ENCODE measurements at places on chromosomes 6 and 20.

GRCh38 chr6:134145786-134146185, 93.4 kb upstream of the SLC2A12 start:
- DNase-seq: no peak

GRCh38 chr6:35031611-35032529, 109.3 kb downstream of the TCP11 start:
- DNase-seq: no peak

DNA sequence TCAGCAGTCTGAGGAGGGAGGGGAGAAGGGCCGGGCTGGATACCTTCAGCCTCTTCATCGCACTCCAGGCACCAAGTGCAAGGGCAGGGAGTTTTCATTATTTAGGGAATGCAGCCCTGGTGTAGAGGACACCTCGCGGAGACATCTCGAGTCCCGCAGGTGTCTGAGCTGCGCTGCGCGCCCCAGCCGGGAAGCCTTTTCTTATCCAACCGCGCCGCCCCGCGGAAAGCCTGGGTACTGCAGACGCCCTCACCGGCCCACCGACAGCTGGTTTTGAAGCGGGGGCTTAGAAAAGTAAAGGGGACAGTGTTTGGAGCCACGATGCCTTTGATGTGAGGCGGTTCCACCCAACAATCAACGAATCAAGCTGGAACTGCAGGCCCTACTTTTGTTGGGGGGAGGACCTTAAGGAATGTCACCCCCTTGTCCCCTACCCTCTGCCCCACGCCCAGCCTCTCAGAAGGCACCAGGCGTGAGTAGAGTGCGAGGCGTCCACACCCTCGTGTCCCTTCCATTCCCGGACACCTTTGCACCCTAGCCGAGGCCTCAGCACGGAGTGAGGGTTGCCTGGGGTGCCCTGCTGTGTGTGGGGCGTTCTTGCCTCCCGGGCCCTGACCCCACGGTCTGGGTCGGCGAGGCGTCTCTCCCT, 8.6 kb downstream of the NKX2-2 start:
- DNase-seq: peak; percentile 31

DNA sequence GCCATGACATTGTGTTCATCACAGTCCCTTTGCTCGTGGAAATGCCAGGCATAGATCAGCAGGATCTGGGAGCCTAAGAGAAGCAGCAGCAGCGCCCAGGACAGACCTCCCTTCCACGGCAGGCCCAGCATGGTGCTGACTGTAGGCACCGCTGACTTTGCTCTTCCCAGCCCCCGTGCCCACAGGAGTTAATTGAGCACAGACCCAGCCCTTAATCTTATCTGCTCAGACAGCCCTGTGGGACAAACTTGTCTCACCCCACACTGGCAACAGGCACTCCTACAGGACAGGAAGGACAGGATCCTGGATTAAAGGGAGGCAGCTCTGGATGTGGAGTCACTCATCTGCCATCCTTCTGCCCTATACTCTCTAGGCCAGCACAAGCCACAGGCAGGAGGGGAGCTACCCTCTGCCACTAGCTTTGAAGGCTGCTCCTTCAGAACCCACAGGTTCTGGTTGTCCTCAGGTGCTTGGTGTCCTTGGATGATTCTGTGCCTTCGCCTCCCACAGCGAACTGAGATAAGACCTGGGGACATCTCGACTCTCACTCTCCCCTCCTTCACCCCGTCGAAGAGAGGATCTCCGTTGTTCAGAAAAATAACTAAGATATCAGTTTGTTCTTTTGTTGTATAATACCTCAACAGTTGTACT, at the start of gene CST9L:
CST9L (minus strand) TSS at position 165 of the 651 bp plus-strand sequence; CDS start at position 131, 34 bp downstream.
- no peak for DNase-seq

GRCh38 chr6:49933526-49933925, 30.4 kb downstream of the DEFB114 start:
- DNase-seq: no peak

GRCh38 chr6:136226674-136227377, 23.3 kb downstream of the MTFR2 start:
- peak; percentile 1 for DNase-seq

GRCh38 chr6:69957985-69958559, 91.7 kb downstream of the COL19A1 start:
- no peak for DNase-seq

DNA sequence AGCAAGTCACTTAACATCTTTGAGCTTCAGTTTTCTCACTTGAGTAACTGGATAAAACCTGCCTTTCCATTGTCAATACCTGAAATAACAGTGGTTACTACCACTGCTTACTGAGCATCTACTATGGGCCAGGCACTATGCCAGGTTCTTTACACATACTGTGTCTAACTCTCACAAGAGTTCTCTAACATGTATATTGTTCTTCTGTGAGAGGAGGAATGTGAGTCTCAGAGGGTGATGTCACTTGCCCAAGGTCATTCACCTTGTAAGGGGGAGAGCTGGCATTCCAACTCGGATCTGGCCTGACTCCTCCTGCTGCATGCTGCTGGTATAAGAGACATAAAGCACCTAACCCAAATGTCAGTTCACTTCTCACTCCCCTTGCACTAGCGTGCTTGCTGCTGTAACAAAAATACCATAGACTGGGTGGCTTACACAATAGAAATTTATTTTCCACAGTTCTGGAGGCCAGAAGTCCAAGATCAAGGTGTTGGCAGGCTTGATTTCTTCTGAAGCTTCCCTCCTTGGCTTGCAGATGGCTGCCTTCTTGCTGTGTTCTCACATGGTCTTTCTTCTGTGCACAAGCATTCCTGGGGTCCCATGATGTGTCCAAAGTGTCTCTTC, 21.9 kb upstream of the SGK2 start:
- peak; percentile 26 for DNase-seq

DNA sequence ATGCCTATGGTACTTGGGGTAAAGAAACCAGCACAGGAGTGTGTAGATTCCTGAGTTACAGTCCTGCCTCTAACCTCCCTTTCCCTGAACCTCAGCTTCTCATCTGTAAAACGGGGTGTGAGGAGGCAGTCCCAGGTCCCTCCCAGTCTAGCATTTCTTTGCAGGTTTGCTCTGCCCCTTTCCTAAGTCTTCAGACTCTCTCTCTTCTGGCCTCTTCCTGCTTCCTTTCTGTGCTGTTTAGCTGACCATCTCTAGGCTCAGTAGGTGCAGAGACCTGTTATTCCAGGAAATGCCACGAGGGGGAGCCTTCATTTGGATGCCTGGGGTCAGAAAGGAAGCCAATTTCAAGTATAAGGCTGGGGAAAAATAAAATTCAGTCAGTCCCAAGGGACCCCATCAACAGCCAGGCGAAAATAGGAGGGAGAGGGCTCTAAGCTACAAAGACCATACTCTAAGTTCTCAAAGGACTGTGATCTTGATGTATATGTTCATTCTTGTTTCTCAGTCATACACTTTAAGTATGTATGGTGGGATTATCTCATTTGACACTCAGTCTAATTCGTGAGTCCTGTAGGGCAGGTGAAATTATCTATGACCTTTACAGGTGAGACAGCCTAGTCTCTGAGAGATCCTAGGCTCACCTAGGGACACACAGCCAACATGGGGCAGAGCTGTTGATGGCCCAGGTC, 89.1 kb downstream of the NCR2 start:
- peak; percentile 72 for DNase-seq

DNA sequence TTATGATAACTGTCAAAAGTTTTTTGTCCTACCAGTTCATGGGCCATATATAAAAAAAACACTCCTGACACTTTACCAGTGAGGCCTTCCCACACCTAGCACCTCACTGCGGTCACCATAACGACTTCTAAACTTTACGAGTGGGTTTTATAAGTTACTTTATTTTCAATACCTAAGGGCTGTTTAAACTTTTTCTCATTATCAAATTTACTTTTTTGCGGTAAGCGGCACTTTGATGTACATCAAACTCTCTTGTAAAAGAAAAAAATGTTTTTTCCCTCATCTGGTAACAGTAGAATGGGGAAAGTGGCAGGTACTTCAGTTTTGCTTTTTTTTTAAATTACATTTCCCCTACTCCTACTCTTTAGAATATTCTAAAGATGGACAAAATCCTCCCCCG, 36.2 kb downstream of the FYN start:
- DNase-seq: no peak
